ENCODE measurements at places on chromosomes 12 and 14.
A peak's percentile ranks its signal among the peaks of the same experiment; 100 is the strongest.

DNA sequence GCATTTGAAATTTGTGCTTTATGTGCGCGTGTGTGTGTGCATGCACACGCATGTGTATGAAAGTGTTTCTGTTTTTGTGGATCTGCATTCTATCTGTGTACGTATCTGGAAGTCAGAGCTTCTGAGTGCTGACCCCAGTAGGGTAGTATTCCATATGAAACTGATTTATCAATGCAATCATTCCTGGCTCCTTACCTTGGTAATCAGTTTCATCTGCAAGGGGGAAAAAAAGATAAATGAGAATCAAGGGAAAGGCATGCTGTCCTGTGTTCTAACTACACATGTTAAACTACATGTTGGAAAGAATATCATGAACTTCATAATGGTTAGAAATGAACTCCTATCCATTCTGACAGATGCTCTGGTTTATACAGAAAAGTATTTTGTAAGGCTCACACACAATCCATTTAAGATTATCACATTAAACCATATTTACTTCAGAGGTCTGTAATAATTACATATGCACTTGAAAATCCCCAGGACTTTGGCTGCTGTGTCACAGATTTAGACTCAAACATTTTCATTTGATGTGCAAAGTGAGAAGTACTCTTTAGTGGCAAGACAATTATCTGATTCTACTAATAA, 276.1 kb upstream of the LMO3 start:
- no peak for DNase-seq

GRCh38 chr12:81350309-81350708, 272.4 kb downstream of the ACSS3 start:
- no peak for DNase-seq

- DNase-seq: peak; percentile 65
Measured at GRCh38 chr14:98198385-98198784, 1073.6 kb downstream of the BCL11B start.

GRCh38 chr14:54138024-54138353, 181.4 kb upstream of the BMP4 start:
- no peak for DNase-seq

DNA sequence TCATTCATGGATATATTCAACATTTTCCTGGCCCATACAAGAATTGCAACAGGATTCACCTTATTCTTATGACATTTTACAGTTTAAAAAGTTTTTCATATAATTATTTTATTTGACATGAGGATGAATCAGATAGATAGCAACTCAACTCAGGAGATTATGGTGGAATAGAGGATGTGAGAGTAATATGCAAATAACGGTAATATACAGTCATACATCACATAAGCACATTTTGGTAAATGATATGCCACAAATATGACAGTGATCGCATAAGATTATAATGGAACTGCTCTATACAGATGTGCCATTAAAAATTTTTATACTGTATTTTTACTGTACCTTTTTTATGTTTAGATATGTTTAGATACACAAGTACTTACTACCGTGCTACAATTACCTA, 24.1 kb upstream of the CRADD start:
- DNase-seq: no peak

- DNase-seq: no peak
Measured at GRCh38 chr14:100849115-100849781, 23.3 kb downstream of the MEG3 start.

- no peak for DNase-seq
Measured at GRCh38 chr12:53046655-53047220, 3.1 kb upstream of the TNS2 start.

All from CD4-positive, alpha-beta T cell treated with Interleukin-17A for 4 hours (primary cell).